ENCODE measurements at places on chromosomes 16 and 17.

- DNase-seq: no peak
These were observed 33.0 kb downstream of the DCAKD start for GRCh38 chr17:45018514-45018847.

DNA sequence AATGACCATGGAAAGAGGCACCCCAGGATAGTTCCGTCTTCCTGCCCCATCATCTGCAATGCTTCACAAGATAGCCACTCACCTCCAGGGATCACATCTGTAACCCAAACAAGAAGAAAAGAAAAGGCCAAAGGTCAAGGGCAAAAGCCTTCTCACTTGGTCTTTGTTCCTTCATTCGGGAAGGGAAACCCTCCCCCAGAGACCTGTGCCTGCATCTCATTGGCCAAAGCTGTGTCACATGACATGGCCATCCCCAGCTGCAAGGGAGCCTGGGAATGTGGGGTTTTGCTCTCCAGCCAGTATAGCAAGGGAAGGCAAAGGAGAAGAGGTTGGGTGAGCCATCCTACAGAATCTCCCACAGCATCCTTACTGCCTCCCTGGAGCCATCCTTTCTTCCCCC lies 47.9 kb downstream of the NOL11 start:
- no peak for DNase-seq

GRCh38 chr17:30579610-30580315 lies 102.6 kb downstream of the GOSR1 start:
- no peak for DNase-seq

DNA sequence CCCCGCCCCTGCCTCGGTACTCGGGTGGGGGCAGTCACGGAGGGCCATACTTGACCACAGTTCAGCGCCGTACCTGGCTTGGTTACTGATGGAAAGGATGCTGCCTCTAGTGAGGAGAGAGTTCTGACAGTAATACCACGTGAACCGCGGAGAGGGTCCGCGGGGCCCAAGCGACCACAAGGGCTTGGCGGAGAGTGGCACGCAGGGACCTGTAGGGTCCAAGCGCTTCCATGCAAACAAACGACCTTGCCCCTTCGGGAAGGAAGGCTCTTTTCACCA lies 9.2 kb downstream of the KDM6B start:
- no peak for DNase-seq

- DNase-seq: peak; percentile 72
These were observed 33.3 kb downstream of the HELZ start for GRCh38 chr17:67211742-67212141.

GRCh38 chr16:27452569-27453493 lies 50.9 kb downstream of the IL21R start:
- DNase-seq: no peak

GRCh38 chr17:79927136-79927661 lies 88.0 kb upstream of the CBX4 start:
- no peak for DNase-seq

- no peak for DNase-seq
These were observed 196.9 kb downstream of the SPECC1 start for GRCh38 chr17:20206068-20206467.

- DNase-seq: peak; percentile 77
These were observed 18.7 kb upstream of the ZNF689 start for GRCh38 chr16:30628628-30629540.

DNA sequence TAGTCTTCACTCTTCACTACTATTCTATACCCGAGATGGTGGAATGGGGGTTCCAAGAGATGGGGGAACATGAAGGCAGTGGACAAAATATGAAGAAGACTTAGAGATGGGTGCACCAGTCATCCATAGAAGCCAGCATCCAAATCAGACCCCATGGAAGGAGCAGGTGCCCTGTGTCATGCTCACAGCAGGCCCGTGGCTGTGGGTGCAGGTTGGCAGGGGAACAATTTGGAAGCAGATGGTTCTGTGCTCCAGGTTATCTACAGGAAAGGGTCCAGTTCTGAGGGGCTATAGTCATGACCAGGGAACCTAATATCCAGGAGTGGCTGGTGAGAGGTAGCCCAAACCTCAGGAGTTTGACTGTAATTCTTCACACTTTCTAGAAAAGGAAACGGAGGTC lies 9.6 kb upstream of the LPCAT2 start:
- no peak for DNase-seq

- DNase-seq: no peak
These were observed 23.3 kb downstream of the ZC3H18 start for GRCh38 chr16:88593489-88593888.

- peak; percentile 83 for DNase-seq
These were observed 57.9 kb upstream of the MAF start for GRCh38 chr16:79658301-79659033.

- peak; percentile 29 for DNase-seq
These were observed 646 bp downstream of the RABEP1 start for GRCh38 chr17:5282642-5283217.

DNA sequence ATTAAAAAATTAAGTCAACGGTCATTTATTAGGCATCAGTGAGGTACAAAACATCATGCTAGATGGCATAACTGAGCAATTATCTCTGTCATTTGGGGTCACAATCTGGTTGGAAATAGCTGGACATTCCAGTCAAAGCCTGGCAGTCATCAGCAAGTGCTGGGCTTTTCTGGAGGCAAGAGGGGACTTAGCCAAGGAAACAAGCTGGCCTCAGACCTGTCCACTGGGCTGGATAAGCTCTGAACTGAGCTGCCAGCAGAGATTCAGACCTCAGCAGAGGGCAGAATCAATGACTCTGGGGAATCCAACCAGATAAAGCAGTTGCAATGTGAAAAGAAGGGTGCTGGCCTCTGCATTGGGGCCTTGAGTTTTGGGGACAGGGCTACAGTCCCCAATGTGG lies 161.9 kb upstream of the NOL11 start:
- no peak for DNase-seq

- DNase-seq: no peak
These were observed 15.6 kb downstream of the C16orf90 start for GRCh38 chr16:3479654-3480216.

DNA sequence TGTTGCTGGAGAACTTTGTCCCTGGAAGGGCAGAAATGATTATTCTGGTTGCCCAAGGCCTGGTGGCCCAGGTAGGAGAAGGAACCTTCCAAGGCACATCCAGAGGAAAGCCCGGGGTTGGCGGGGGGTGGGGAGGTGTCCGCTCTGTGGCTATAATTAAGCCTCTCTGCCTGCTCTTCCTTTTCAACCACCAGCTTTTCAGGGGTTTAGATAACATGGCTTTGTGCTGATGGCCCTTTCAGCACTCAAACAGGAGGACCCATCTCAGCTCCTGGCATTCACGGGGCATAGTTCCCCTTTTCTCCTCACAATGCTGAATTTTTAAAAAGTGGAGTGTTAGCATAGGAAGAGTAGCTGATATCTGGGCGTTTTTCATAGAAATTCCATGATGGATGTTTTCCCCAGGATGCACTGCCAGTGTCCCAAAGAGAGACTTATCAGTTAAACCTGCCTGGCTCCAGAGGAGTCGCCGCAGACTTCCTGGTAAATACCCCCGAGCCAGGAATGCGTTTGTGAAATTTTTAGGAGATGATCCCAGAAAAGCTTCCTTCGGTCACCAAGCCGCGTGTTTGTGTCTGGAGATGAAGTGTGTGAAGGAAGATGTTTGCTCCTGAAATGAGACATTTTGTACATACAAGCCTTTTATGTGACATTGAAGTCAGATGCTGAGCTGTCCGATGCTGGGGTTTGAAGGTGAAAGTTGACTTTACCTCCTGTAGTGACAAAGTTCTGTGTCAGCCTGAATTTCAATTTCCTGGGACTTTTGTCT lies 188.5 kb downstream of the MSI2 start:
- DNase-seq: peak; percentile 39

GRCh38 chr17:69783865-69784264 lies 291.2 kb upstream of the KCNJ16 start:
- DNase-seq: no peak

DNA sequence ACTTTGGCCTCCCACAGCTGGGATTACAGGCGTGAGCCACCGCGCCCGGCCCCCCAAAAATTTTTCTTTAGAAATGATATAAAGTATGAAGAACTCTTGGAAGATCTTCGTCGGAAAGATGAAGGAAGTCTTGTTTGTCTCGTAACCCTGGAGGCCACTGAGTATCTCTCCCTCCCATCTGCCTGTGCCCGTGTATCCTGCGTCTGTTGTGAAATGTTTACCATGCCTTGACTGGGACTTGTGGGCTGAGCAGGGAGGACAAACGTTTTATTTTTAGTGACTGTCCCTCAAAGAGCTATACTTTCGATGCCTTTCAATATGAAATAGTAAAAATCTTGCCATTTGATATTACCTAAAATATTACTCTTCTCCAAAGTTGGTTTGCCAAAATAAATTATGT lies 121.2 kb downstream of the RPTOR start:
- no peak for DNase-seq

DNA sequence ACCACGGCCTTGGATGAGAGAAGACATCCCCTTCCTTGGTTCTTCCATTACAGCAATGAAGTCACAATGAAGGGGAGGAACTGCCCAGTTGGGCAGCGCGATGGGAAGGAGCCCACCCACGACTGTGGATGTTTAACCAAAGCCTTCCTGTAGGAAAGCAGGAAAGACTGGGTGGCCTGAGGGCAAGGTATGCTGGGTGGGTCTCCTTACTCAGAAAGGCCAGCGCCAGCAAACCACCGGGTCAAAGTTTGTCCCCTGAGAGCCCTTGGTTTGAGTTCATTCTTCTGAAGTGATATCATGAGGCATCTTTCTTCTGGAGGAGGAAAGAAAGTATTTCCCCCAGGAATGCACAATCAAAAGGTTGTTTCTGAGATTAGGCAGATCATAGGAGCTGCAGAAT lies 105.2 kb downstream of the C16orf95 start:
- DNase-seq: no peak

DNA sequence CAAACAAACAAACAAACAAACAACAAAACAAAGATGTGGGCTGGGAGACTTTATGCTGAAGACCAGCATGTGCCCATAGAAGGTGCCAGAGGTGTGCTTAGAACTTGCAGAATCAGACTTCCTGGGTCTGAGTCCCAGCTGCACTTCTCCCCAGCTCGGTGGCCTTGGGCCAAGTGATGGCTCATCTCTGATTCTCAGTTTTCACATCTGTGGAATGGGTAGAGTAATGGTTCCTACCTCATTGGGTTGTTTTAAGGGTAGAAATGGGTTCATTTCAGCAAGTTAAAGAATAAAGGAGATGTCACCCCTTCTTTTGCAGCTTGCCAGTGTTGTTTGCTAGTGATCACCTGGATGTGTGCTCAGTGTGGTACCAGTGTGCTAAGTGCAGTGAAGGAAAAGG lies 10.7 kb downstream of the NKD1 start:
- no peak for DNase-seq

GRCh38 chr17:303168-303567 lies 49.4 kb downstream of the RPH3AL start:
- no peak for DNase-seq

DNA sequence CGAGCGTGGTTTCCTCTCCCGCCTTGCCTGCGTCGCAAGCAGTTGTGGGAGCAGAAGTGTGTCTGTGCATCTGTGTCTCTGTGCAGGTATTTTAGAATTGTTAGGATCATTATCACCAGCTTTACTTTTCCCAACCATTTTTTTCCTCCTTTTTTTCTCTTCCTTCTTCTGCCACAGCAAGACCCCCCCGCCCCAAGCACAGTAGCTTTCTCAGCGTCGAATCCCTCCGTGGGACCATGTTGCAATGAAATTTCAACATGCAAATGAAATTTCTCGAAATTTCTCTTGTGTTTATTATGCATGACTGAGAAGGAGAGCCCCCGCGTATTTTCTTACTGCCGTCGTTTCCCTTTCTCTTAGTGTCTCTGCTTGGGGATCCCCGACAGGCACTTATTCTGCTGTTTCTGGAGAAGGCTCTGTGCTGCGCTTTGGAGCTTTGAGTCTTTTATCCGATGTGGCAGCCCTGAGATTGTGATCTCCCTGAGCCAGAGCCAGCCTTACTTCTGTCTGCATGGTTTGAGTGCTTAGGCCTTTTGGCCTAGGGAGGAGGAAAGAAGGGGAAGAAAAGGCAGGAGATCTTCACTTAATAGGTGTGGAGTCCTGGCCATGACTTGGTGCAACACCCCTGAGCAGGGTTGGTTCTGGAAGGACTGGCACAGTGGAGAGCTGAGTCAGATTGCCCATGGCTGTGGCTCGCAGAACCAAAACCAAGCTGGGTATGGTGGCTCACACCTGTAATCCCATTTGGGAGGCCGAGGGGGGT lies 5.0 kb downstream of the ARMC7 start:
- no peak for DNase-seq

- DNase-seq: peak; percentile 63
These were observed at the start of gene EMP2 for GRCh38 chr16:10579965-10580882. Gene EMP2, minus strand, starts transcription at chr16:10580598. Its CDS starts 32,981 bp downstream, at chr16:10547617.

- DNase-seq: peak; percentile 37
These were observed 224.0 kb upstream of the TNRC6C start for GRCh38 chr17:77734371-77735080.

- peak; percentile 46 for DNase-seq
These were observed 27.9 kb upstream of the AXIN2 start for GRCh38 chr17:65589321-65589720.

- no peak for DNase-seq
These were observed 139.0 kb downstream of the SNX11 start for GRCh38 chr17:48246612-48247011.

- DNase-seq: no peak
These were observed 89.4 kb downstream of the C16orf78 start for GRCh38 chr16:49462989-49463371.

GRCh38 chr16:82899006-82899405 lies 272.2 kb downstream of the CDH13 start:
- no peak for DNase-seq
